BJ (cell line): ENCODE measurements at places on chromosomes 2 and 18.

DNA sequence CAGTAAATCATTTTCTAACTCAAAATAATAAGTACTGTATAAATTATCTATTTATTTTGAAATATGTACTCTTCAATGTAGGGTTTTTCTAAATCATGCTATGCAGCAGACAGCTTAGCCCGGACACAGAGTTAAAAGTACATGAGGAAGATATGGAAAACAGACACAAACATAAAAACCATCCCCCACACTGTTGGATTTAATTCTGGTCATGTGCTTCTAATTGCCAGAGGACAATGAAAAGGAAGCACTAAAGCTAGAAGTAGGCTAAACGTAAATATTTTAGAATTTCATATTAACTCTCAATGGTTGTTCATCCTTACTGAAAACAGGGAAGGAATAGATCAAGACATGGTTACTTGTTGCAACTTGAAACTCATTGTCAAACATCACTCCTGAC, 420.7 kb downstream of the ERBB4 start:
- no peak for DNase-seq

DNA sequence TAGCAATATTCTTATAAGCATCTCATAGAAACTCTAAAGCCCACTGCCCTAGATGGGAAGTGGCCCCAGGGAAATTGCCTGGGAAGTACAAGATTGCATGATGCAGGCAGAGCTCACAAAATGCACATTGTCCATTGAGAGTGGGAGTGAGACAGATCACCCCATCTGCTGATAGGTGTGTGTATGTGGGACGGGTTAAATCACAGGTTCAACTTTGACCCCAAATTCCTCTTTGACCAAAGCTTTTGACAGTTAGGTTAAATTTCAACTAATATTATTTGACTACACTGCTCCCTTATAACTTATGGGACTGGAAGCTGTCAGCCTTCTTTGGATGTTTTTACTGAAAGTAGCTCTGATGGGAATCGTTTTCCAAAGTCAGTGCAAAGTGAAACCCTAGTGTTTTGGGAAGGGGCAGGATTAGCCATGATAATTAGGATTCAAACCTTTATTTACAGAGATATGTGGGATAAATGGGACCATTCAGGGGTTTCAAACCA, 11.4 kb upstream of the FABP1 start:
- DNase-seq: no peak

DNA sequence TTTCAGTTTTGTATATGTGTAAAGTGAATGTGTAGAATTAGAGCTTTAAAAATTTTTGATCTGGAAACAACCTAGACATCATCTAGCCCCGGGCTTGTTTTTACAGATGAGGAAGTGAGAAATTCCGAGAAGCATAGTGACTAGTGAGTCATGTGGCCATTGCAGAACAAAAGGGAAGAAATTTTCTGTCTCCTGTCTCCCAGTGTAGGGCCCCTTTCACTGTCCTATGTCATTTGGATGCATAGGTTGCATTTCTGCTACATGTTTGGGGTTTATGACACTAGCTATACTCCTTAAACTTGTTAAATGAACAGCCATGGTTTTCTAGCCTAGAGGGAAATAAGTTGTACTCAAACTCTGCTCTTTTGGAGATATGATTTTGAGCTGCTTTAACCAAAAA, 84.6 kb downstream of the PLCL1 start:
- DNase-seq: peak; percentile 12

DNA sequence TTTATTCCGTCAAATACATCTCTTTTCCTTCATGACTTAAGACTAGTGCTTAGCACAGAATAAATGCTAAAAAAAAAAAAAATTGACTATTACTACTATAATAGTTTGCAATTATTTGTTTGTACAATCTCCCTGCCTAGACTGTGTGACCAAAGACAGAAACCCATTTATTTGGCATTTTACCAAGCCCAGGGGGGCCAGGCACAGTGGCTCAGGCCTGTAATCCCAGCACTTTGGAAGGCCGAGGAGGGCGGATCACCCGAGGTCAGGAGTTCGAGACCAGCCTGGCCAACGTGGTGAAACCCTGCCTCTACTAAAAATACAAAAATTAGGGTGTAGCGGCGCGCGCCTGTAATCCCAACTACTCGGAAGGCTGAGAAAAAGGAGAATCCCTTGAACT, 1.4 kb downstream of the ASB3 start:
- DNase-seq: no peak
